ENCODE measurements at places on chromosomes 12 and 14.
A peak's percentile ranks its signal among the peaks of the same experiment; 100 is the strongest.

DNA sequence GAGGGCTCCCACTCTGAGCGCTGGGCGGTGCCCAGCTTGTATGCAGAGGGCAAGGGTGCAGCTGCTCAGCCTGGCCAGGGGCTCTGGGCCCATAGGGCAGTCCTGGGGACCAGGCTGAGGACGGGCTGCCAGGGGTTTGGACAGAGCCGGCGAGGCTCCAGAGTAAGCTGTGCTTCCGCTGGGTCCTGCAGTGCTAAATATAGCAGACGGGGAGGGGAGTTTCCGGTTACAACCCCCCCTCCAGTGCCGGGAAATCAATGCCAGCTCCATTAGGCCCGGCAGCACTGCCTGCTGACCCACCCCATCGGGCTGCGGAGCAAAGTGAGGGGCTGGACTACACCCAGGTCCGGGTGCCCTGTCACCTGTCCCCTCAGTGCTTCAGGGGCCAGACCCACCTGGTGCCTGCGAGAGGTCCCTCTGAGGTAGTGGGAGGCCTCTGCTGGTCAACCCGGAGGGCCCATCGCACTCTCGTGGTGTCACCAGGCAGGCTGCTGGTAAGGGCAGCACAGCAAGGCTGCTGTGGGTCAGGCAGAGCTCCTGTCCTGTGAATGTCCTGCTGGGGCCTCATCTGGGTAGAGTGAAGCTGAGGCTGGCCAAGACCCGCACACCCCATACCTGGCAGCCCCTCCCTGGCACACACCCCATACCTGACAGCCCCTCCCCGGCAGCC, 2.6 kb upstream of the JAG2 start:
- no peak for DNase-seq

GRCh38 chr12:30908722-30909348, 17.7 kb upstream of the TSPAN11 start:
- DNase-seq = no peak

DNA sequence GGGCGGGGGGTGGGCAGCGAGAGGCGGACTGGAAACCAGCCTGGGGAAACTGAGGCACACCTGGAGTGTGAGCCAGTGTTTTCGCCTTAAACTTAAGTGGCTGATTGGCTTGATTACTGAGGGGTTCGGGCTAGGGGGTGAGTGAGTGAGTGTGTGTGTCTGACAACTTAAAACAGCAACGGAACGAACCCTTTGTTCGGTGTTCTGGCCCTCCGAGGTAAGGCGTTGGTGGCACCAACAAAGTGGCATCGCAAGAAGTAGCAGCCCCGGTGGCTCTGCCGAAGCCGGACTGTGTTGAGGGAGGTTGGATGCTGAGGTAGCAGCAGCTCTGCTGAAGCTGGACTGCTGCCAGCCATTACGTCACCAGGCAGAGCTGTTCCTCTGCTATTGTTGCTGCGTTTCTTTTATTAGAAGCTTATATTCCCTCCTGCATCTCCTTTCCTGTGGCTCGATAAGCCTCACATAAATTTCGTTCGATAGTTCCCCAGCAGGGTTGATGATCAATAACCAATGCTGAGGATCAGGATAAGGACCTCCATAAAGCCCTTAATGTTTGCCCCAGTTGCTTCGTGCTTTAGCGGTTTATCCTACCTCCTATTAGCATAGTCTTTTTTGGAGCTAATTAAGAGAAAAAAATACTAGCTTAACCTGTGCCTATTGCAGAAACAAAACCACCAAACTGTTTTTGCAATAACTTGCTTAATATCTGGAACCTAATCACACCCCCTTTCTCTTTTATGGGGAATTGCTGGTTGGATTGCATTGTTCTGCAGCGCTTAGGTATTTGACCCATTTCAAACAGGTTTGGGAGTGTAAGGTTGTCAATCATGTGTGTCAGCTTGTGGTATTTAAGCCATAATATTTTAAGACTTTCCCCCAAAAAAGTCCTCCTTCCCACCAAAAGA, 1.3 kb downstream of the GPR137C start:
- peak; percentile 81 for DNase-seq

GRCh38 chr12:12441843-12442461, 85.1 kb downstream of the BORCS5 start:
- DNase-seq = peak; percentile 46

- no peak for DNase-seq
These were observed 66.9 kb downstream of the C12orf56 start for GRCh38 chr12:64323476-64324225.

GRCh38 chr14:51014625-51015024, 70.3 kb upstream of the PYGL start:
- DNase-seq = no peak

- DNase-seq = no peak
These were observed 13.0 kb upstream of the ITPR2 start for GRCh38 chr12:26845984-26846383.

GRCh38 chr12:33438851-33439586, 600 bp downstream of the SYT10 start:
- no peak for DNase-seq

GRCh38 chr12:88658009-88658408, 77.7 kb upstream of the KITLG start:
- DNase-seq = no peak

- DNase-seq = no peak
These were observed 21.1 kb upstream of the TMEM132C start for GRCh38 chr12:128245905-128246304.
